NCI-H2081 treated with DMSO at 0.1 percent for 48 hours (cell line): ENCODE measurements at places on chromosomes 11 and 22.
A peak's percentile ranks its signal among the peaks of the same experiment; 100 is the strongest.

DNA sequence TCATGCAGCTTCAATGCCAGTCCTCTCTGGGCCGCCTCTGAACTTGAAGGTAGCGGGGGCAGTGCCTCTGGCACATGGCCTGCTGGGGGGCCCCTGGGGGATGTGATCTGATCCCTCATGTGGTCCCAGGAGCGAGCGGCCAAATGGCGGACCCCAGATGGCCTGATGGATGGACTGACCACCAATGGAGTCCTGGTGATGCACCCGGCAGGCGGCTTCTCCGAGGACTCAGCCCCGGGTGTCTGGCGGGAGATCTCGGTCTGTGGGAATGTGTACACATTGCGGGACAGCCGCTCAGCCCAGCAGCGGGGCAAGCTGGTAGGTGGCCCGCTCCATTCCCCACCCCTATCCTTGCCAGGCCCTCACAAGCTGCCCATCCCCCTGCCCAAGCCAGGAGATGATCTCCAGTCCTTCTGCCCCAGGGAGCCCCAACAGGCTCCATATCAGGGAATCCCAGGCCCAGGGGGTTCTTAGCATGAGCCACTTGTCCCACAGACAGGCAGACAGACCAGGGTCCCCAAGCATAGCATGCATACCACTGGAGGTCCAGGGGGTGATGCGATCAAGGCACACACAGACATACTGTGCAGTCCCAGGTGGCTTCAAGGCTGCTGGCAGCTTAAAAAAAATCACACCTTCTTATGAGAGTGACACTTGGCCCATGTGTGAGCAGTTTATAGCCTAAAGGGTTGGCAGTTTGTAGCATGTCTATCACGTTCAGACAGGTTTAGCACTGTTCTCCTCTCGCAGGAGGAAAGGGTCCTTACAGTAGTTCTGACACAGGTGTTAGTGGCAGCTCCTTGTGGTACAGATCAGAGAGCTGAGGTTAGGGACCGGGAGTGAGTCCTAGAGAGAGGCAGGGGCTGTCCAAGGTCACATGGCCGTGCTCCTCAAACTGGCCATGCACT is 6.4 kb upstream of the DPP3 start:
- DNase-seq: no peak

DNA sequence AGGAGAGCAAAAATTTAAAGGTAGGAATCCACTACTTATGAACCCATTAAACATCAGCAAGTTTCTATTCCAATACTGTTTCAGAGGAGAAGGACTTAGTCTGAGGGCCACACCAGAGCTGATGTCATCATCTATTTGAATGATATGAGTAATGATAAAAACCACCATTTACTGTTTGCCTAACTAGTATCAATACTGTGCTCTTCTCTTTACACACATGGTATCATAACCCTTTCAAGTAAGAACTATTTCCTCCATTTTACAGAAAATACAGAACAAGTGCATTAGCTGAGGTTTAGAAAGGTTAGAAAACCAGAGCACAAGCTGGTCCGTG is 651.3 kb upstream of the KIRREL3 start:
- DNase-seq: no peak

DNA sequence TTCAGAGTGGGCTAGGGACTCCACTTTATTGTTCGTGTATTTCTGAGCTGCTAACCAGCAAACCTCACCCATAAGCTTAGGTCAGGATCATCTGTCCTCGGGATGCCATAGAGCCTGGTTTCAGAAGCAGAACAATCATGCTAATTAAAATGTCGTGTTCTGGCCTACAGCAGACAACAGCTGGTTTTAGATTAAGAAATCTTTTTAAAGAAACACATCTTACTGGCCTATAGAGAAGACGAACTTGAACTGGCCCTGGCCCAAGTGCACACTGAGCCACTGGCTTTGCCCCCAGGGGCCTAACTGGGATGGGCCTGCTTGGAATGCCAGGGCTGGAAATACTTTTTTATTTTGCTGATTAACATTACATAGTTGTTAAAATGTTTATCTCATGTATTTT is 63.2 kb downstream of the ALX4 start:
- DNase-seq: no peak

GRCh38 chr22:36982136-36982535 is 37.1 kb downstream of the TST start:
- no peak for DNase-seq

DNA sequence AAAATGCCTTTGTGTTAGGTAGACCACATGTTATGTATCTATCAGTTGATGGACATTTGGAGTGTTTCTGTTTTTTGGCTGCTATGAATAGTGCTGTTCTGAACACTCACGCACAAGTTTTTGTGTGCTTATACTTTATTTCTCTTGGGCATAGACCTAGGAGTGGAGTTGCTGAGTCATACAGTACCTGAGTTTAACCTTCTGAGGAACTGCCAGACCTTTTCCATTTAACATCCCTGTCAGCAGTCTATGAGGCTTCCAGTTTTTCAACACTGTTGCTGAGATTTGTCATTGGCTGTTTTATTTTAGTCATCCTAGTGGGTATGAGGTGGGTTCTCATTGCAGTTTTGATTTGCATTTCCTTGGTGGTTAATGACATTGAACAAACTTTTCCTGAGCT is 4.4 kb downstream of the CTTN start:
- DNase-seq: no peak

DNA sequence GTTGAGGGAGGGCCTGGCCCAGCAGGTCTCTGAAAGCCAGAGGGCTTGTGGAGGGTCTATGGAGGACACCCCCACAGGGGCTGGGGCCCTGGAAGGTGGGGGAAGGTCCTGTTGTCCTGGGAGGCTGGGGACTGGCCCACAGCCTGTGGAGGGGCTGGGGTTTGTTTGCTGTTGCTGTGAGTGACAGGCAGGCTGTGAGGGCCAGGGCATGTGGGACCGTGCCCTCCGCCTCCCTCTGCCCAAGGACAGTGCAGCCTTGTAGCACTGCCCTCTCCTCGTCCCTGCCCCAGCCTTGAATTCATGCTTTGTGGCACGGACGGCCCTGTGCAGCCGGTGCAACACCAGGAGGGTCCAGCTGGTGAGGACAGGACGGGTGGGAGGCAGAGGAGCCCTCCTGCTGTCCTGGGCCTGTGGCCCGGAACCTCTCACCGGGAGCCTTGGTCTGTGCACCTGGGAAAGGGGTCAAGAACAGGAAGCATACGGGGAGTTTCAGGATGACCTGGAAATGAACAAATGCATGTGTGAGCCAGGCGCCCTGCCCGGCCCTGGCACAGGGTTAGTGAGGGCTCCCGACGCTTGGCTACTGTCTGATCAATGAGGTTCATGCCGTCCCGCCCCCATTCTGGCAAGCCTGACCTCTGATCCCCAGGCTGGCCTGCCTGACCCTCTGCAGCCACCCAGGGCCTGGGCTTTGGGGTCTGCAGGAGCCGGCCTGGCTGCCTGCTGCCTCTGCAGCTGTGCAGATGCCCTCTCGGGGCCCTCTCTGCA is 37.4 kb upstream of the PRODH start:
- DNase-seq: no peak

DNA sequence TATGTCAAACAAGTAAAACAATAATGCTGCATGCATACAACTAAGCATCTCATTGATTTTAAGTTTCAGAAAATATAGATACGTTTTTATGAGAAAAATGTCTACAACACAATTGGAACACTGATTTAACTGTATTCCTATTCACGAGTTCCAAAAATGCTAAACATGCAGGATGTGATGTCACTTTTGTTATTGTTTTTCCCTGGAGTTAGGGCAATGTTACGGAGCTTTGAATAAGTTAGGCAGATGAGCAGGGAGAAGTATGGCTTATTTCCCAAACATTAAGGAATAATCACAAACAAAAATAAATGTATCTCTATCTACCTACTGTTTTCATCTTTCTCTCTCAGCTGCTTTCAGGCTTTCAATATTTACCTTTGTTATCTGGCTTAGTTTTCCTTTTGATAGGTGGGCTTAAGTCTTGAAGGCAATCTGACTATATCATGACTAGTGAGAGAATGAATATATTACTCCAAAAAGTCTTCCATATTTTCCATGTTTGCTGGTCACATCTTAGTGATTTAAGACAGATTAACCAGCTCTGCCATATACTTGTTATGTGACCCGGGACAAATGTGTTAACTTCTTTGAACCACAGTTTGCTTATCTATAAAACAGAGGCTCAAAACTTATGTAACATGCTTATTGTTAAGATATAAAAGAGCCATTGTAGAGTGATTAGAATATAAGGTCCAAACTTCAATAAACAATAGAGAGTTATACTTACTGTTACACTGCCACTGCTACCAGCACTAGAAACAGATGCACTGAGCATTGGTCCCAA is 854.4 kb upstream of the CCDC90B start:
- DNase-seq: no peak

- no peak for DNase-seq
Measured at GRCh38 chr11:25891960-25892359, 440.0 kb upstream of the ANO3 start.

GRCh38 chr22:48310289-48310688 is 1517.4 kb downstream of the BRD1 start:
- no peak for DNase-seq

GRCh38 chr11:6362185-6362872 is 27.9 kb upstream of the SMPD1 start:
- no peak for DNase-seq

DNA sequence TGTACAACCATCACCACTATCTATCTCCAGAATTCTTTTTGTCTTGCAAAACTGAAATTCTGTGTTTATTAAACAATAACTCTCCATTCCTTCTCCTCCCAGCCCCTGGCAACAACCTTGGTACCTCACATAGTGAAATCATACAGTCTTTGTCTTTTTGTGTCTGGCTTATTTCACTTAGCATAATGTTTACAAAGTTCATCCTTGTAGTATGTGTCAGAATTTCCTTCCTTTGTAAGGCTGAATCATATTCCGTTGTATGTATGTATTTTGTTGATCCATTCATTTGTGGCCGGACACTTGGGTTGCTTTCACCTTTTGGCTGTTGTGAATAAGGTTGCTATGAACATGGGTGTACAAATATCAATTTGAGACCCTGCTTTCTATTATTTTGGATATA is 243.7 kb upstream of the TBCEL start:
- no peak for DNase-seq

- DNase-seq: no peak
Measured at GRCh38 chr11:132907651-132908413, 624.5 kb downstream of the OPCML start.

DNA sequence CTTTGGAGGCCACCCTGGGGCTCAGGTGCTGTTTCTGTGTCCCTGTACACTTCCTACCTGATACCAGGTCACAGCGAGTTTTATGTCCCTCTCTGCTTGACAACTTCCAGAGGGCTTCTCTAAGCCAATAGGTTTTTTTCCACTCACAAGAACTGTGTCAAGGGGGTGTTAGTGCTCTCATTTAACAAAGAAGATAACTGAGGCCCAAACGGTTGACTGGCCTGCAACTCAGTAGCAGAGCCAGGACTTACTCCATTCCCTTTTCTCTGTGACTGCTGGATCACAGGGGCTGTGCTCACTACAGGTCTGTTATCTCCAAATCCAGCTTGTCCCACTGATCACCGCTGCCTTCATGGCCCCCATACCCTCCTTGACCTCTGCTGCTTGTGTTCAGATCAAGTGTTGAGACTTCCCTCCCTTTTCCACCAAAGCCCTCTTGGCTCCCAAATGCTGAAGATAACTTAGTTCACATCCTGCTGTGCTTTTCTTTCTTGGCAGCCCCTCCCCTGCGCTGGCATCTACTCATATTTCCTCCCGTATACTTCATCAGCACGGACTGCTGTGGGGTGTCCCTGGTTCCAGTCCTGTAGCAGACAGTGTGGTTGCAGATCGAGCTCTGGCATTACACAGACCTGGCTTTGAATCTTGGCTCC is 41.3 kb downstream of the POU2F3 start:
- DNase-seq: no peak

DNA sequence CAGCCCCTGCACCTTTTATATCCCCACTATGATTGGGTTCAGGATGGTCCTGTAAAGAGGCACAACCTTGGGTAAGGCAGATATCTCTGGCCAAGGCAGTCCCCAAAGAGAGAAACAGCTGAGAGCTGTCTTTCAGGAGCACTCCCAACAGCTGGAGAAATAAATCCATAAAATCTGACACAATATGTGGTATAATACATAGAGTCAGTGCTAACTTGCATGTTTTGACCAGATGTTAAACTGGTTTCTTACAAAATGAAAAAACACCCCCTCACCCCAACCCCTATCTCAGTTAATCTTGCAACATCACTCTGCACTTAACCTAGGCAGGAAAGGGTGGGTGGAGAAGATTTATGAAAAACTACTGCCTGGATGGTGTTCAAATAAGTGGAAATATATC is 44.0 kb upstream of the C11orf87 start:
- DNase-seq: no peak

DNA sequence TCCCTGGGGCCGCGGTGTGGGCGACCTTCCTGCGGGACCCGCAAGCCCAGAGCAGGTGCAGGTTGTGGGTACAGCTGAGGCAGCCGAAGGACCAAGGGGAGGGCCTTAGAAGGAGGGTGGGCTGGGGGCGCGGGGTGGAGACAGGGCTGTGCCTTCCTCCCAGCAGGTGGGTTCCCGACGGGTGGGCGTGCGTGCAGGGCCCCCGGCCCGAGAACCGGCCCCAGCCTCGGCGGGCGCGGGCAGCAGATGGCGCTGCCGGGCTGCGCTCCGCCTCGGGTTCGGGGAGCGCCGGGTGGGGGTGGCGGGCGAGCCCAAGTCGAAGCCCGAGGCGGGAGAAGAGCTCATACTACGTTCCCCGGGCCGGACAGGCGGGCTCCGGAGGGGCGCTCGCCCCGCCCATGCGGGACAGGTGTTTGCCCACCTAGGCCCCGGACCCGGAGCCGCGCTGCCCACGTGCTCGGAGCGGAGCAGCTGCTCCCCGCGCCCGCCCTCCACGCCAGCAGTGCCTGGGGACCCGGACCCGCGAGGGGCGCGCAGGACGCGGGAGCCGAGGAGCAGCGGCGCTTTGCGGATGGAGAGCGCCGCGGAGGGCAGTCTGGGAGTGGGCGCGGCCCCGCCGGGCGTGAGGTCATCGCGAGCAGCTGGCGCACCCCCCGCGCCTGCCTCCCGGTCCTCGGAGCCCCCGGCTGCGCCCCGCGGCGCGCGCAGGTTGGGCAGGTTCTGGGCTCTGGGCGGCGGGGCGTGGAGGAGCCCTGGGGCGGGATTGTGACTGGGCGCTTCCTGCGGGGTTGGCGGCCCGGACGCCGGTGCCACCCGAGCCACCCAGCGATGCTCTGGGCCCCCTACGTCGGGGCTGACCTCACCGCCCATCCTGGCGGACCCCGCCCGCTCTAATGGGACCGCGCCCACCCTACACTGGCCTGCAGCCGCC is 25.3 kb downstream of the DUSP8 start:
- no peak for DNase-seq

DNA sequence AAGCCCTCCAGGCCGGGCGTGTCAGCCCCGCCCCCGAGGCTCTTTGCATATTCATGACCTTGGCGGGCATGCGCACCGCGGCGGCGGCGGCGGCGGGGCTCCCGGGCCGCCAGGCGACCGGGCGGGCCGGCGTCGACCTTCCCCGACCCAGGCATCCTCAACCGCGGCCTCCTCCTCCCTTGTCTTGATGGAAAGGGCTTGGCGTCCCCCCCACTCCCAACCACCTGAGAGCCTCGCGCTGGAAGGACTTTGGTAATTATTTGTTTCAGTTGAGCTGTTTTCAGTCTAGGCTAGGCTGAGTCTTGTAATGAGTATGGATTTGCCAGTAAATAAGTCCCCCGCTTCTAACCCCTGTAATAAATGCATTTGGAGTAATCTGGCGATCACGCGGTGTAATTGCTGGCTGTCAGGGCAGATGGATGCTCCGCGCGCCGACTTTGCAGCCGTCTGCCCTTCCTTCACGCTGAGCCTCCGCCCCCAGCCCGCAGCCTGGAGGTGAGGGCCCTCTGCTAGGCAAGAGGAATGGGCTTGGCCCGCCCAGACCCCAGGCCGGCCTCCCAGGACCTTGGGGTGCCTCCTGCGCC is 25.2 kb downstream of the FLRT1 start:
- DNase-seq: peak; percentile 75
